Amygdala (tissue), 56 donors: ENCODE measurements at places on chromosomes 11 and 22.

- DNase-seq, result no peak
These were observed 23.0 kb downstream of the PC start for GRCh38 chr11:66934950-66935779.

GRCh38 chr11:47244448-47245350, 3.9 kb downstream of the ACP2 start:
- DNase-seq, result no peak

GRCh38 chr11:103420593-103420992, 311.4 kb downstream of the DYNC2H1 start:
- no peak for DNase-seq

DNA sequence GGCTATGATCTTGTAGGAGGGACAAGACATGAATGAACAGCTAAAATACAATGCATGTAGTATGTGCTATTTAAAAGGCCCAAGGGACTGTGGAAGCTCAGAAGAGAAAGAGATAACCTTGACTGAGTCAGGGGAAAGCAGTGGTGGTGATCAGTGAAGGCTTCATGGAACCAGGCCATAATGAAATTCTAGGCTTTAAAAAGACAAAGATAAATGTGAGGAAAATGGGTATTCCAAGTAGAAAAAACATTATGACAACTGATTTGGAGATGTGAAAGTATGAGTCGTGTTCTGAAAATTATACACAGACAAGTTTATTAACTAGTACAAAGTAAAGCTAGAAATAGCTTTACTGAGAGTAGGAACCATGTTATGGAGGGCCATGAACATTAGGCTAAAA, 189.8 kb downstream of the SOX6 start:
- no peak for DNase-seq

- DNase-seq, result no peak
These were observed 4.0 kb downstream of the CARNS1 start for GRCh38 chr11:67419325-67420049.

- DNase-seq, result no peak
These were observed 74.6 kb upstream of the SUSD2 start for GRCh38 chr22:24106385-24107381.

- no peak for DNase-seq
These were observed 30.6 kb downstream of the UBASH3B start for GRCh38 chr11:122686111-122686510.
